Activated CD4-positive, CD25-positive, alpha-beta regulatory T cell treated with anti-CD3 and anti-CD28 coated beads, Interleukin-2, amount 50 U/mL, for 16 hours (primary cell): ENCODE measurements at places on chromosomes 16 and 17.

DNA sequence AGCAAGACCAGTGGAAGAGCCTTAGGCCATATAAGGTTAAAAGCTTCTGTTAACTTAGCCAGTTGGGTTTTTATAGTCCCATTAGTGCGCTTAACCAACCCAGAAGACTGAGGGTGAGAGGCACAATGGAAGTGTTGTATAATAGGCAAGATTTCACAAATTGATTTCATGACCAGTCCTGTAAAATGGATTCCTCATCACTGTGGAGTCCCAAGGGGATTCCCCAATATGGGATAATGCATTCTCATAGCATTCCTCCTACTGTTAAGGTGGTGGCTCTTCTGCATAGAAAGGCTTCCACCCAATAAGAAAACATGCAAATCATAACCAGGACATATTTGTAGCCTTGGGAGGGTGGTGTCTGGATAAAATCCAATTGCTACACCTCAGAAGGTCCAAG lies 22.1 kb upstream of the B4GALNT2 start:
- no peak for DNase-seq

DNA sequence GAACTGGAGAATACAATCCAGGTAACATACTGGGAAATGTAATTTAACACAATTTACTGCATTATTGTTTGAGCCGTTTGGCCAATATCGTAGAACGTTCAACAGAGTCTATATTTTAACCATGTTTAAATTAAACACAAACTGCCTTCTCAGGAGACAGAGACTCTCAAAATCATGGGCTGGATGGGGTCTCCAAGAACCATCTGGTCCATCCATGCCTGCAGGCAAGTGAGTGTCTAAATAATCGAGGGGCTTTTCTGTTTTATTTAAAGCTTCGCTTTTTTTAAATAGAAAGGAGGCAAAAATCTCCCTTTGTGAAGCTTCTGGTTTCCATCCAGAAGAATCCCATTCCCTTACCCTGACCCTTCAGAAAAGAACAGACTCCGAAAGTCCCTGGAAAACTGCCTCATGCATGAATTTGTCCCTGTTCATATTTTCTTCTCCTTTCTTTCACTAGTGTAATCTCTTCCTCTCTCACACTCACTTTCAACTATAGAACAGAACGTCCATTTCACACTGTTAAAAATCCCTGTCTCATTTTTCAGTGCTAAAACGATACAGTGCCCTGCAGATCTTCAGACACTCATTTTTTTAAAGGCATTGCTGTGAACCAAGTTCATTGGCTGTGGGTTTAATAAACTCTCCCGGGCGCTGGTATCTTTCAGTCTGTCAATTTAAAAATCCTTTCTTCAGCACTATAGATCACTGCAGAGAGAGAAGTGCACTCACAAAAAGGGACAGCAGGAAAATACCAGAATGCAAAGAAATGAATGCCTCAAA lies 111.4 kb upstream of the TOM1L1 start:
- no peak for DNase-seq

- DNase-seq, result no peak
Measured at GRCh38 chr17:30429155-30429554, 48.1 kb upstream of the GOSR1 start.

DNA sequence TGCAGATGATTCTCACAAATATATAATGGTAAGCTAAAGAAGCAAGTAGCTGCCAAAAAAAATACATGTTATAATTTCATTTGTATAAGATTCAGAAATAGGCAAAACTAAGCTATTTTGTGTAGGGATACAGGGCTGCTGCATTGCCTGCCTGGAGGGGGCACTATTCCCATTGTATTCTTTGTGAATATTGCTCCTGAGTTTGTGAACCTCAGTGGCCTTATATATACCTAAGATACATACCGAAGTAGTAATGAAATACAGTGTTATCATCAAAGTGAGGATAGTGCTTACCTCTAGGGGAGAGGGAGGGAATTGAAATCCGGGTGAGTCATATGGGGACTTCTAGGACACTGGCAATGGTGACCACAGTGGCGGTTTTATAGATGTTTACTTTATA lies 53.5 kb downstream of the C17orf58 start:
- DNase-seq, result no peak

DNA sequence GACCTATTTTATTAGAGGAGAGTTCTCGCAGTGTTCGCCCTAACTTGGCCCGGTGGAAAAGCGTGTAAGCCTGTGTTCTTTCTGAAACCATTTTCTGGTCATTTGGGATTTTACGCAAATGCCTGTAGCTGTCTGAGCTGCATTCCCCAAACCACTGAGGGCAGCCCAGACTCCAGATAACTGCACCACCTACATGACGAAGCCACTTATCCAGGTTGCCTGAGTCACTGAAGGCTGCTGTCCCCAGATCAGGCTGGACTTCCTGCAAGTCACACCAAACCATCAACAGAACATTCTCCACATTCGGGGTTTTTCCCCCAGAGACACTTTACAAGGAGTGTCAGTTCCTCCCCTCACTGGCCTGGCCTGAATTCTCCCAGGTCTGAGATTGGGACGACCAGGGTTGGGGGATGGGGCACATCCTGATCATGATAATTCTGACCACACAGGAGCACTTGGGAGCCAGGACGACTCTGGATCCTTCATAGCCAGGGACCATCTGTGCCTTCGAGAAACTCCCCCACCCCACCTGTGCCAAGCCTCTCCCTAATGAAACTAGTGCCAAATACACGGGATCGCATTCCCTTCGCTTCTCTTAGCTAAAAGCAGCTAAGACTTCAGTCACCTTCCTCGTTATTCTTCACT lies 2.3 kb downstream of the RPRML start:
- no peak for DNase-seq

- DNase-seq, result no peak
Measured at GRCh38 chr16:31179219-31179746, 656 bp upstream of the FUS start.

DNA sequence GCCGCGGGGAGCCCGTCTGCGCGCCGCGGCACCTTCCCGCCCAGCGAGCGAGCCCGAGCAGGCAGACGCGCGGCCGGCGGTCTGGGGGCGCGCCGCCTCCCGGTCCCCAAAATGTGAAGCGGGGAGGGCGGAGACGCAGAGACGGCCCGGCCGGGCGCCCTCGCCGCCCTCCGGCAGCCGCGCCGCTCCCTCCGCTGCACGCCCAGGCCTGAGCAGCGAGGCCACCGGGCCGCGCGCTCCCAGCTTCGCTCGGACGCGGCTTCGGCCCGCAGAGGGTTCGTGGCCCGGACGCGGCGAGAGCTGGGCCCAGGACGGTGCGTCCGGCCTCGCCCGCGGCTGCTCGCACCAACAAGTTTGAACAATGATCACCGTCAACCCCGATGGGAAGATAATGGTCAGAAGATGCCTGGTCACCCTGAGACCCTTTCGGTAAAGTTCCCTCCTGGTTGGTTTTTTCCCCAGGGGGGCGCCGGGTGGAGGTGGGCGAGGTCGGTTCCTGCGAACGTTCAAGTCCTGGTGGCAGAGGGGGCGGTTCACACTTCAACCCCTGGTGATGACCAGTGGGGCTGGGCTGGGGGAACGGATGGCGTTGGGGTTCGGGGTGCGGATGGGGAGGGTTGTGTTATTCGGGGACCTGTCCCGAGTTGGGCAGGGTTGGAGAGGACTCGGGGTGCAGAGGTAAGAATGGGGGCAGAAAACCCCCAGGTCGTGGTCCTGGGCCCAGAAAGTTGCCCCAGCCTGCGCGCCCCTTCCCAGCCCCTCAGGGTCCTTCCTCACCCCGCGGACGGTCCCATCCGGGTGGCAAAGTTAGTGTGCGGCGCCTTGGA lies 678 bp downstream of the MGAT5B start:
- DNase-seq, result no peak

DNA sequence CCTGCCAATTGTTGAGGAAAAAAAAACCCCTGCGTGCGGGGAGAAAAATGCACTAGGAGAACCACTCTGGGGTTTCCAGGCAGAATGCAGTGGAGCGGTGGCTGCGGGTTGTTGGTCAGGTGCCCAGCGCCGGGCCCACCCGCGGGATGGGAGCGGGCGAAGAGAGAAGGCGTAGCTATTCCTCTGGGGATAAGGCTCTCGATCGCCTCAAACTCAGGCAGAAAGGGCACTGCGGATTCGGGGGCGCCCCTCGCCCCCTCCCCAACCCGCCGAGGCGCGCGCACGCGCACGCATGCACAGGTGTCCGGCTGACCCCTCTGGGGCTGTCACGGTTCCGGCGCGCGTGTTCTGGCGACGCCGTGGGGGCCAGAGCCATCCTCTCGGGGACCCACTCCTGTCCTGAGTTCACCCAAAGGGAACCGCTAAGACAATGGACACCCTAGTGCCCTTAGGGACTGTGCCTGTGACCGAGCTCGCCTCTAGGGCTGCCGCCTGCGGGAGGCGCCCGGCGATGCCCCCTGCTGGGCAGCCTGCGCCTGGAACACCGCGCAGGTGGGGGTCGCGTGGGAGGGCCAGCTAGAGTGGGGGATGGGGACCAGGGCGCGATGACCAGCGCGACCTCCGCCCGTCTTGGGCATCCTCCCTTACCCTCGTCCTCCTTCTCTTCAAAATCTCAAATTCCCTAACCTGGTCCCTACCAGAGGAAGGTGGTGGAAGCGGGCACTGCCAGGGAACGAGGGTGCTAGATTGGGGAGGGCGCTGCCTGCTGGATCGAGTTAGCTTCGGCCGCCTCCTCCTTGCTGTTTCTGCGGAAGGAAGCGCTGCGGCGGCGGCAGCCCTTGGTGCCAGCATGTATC lies 14.4 kb upstream of the CBX8 start:
- no peak for DNase-seq

DNA sequence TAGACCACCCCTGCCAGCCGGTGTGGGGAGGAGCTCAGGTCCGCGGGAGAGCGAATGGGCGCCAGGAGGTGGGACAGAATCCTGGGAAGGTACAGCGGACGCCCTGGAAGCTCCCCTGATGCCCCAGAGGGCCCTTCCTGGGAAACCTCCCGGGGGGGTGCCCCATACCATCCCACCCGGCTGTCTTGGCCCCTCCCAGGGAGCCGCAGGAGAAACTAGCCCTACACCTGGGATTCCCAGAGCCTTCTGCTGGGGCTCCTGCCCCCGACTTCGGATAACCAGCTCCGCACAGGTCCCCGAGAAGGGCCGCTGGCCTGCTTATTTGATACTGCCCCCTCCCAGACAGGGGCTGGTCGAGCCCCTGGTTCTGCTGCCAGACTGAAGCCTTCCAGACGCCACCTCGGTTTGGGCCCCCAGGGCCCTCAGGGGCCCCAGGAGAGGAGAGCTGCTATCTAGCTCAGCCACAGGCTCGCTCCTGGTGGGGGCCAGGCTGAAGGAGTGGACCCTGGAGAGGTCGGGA lies 3.0 kb upstream of the CBX4 start:
- DNase-seq, result no peak

DNA sequence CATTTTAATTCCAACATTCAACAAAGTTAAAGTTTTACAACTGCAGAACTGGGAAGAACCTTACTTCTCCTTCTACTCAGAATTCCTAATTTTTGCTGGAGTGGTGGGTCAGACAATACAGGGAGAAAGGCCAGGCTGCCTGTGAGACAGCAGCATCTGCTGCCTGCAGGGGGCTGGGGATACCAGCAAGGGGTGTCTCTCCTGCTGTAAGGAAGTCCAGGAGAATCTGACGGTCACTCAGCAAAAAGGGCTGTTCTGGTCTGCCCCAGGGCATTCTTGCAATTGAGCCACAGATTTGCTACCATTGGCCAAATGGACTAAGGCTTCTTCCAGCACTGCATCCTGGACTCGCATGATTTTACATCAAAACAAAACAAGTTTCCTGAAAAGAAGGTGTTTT lies 426.6 kb upstream of the CDH11 start:
- DNase-seq, result no peak
